ENCODE measurements at places on chromosomes 13 and 19.

DNA sequence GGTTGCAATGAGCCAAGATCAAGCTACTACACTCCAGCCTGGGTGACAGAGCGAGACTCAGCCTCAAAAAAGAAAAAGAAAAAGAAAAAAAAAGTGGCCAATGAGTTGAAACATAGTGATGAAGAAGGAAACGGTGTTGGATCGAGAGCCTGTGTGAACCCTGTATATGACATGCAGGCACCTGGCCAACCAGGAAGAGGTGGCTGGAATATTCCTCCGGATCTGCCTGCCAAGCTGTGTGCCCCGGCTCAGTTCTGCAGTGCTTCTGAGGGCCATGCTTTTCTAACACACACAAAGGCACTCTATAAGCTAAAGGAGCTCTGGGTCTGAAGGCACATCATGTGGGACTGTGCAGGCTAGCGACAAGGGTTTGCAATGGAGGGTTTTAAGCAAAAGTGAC, 3.7 kb upstream of the ZNF444 start:
- DNase-seq: no peak

GRCh38 chr19:17522988-17523872, 11.8 kb downstream of the PGLS start:
- DNase-seq: no peak

DNA sequence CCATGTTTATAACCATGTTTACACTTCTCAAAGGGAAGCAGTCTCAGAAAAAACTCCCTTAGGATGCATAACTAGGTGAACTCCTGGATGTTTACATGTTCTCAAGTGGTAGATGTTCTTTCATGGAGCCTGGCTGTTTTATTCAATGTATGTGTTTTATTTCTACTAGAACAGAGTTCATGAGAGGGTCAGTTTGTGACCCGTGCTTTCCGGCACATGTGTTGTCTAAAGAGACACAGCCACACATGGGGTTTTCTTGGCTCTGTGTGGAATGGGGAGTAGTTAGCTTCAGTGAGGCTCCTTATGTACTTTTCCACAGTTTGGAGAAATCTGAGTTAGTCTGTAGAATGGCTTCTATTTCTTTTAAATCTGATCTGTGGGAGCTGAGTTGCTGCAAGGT, 60.9 kb downstream of the ATP8A2 start:
- DNase-seq: no peak

- DNase-seq: peak; percentile 80
Observed at GRCh38 chr19:34096020-34096915, 76.0 kb upstream of the LSM14A start.

DNA sequence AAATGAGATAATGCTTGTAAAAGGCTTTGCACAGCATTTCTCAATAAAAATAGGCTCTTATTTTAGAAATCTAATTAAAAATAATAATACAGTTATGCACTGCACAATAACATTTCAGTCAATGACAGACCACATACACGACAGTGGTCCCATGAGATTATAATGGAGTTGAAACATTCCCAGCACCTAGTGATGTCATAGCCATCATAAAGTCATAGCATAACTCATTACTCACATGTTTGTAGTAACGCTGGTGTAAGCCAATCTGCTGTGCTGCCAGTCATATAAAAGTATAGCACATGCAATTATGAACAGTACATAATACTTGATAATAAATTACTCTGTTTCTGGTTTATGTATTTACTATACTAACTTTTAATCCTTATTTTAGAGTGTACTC, 12.7 kb upstream of the SERPINE3 start:
- no peak for DNase-seq

DNA sequence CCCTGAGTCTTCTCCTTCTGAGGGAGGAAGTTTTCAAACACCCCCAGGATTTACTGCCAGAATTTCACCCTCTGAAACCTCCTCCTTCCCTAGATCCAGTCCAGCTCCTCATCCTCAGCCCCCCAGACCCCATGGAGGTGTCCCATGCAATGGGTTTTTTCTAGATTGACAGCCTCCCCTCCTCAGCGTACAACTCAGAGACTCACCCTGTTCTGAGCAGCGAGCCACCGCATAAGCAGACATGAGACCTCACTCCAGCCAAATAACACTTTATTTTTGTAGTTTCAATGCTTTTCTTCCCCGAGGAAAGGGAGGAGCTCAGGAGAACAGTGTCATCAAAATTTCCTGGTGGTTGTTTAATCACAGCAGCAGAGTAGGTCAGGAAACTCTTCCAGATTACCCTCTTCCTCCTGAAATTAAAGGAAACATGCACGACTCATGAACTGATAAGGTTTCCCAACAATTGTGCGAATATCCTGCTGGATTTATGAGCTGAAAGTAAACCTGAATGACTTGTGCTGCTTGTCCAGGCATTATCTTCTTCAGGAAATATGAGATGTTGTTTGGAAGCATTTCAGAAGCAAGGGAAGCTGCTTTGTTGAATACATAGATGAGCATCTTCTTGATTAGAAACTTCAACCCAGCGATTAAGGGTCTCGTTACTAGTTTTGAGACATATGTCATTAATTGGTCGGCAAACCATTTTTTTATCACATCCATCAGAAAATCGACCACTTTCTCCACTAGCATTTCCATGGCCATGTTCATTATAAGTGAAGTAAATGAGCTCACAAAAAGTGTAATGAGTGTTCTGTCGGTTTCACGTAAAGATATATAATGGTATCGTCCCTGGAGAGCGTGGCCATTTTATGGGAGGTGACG, 36.2 kb downstream of the ERICH4 start:
- DNase-seq: no peak
